ENCODE measurements at places on chromosomes 5 and 9. TPM values are rescaled to one million over a fixed set of nuclear protein-coding genes. Genes with fewer than 3 reads are reported as not detected.

DNA sequence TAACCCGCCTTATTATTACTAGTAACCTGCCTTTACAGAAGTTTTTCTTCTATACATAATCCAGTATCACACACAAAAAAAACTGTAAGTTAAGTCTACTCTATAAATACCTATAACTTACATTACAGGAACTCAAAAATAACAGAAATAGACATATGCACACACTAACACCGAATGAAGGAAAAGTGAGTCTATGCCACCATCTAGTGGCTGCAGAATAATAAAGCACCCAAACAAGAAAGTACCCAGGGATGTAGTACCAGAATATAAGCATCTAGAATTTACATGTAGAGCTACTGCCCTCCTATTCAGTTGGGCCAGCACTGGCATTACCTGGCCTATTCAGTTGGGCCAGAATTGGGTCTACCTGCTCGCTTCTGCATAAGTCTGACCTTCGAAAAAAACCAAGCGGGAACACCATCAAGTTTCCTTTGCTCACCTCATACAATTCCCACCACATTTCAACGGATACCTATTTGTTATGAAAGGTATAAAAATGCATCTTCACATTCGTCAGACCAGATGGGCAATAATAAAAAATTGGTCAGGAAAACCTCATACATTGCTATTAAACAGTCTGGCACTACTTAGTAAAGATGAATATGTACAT lies 4.0 kb upstream of the NIPSNAP3A start:
- no peaks in the 10 kb centered on the region for H3K36me3 ChIP-seq
- H3K4me3 ChIP-seq: no peak overlapping the region
- DNase-seq: peak; percentile 22

- peaks cover 64% of the 10 kb centered on the region for H3K4me1 ChIP-seq
- H3K4me3 ChIP-seq: peak overlapping the region; percentile 99
- no peaks in the 10 kb centered on the region for H3K27me3 ChIP-seq
- DNase-seq: no peak
Measured at GRCh38 chr5:40688996-40689395, 9.3 kb downstream of the PTGER4 start.

GRCh38 chr5:42022383-42022972 lies 97.4 kb downstream of the FBXO4 start:
- peaks cover 11% of the 10 kb centered on the region for H3K27me3 ChIP-seq
- DNase-seq: no peak
- H3K4me3 ChIP-seq: no peak overlapping the region
- no peak overlapping the region for H3K27ac ChIP-seq
- H3K36me3 ChIP-seq: no peaks in the 10 kb centered on the region

The C5orf58 gene
- not detected for total RNA-seq

- H3K4me1 ChIP-seq: no peaks in the 10 kb centered on the region
- no peak for DNase-seq
- H3K4me3 ChIP-seq: no peak overlapping the region
Measured at GRCh38 chr5:142253938-142254337, 70.9 kb downstream of the SPRY4 start.

Measured in activated T-helper 1 cell treated with anti-CD3 and anti-CD28 coated beads, Interleukin-12 subunit alpha, Interleukin-12 subunit beta, Interleukin-2, Interleukin-4 antibody, amounts not matched to agents 30 ng/mL and 10 ng/mL and 1 ng/mL, durations not matched to agents 14 hours and 24 hours and 36 hours (primary cell).